ENCODE measurements at places on chromosomes 13 and 19.

DNA sequence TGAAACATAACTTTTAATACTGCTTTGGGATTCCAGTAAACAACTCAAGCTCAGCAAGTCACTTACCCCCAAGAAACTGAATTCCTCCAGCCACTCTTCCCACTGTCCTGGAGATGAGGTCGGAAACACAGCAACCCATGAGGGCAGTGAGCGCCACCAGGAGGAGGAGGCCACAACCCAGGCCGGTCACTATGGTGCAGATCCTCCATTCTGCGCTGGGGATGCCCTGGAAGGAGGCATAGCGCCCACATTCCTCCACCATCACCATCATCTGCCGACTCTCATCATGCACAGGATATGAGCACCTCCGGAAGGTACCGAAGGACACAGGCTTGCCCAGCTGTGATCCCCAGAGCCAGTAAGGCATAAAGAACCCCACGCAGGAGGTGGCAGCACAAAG is 2.2 kb downstream of the LHFPL6 start:
- DNase-seq: no peak

- DNase-seq: no peak
These were observed 315.6 kb downstream of the DLEU7 start for GRCh38 chr13:50527612-50528509.

GRCh38 chr19:29812080-29812880 is 489 bp downstream of the CCNE1 start:
- peak; percentile 42 for DNase-seq

DNA sequence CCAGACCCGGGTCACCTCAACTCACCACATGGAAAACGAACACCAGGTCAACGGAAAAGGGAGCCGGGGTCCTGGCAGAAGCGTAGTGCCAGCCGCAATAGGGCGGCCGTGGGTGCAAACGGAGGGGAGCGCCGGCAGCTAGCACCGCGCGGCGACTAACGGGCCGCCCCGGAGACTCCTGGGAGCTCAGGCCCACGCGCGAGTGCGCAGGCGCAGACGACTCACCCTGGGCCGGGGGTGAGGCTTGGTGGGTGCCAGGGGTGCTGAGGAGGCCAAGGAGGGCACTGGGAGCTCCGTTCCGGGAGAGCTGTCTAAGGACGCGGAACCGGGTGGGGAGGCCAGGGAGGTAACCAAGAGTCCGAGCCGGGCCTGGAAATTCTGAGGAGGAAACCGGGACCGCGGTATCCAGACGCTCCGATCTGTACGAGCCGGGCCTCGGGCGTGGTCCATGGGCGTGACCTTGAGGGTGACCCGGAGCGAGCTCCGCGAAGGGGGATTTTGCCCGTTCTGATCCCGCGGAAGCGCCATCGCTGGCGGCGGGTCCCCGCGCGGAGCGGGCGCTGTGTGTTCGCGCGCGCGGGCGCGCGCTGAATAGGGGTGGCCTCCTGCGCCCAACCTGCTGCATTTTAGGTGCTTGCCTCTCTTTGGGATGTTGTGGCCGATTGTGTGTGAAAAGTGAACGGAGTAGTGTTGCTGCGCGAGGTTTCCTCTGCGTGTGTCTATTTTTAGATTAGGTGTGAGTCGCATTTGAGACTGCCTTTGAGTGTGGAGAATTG is at the start of gene ZNF382:
Gene ZNF382 (plus strand): TSS at position 213 of the 776 bp plus-strand sequence. CDS start 4,602 bp downstream, outside the sequence.
- DNase-seq: peak; percentile 93

- no peak for DNase-seq
These were observed 10.4 kb upstream of the GNG8 start for GRCh38 chr19:46646402-46646801.
